Kidney (tissue), 22 donors: ENCODE measurements at places on chromosomes 5 and 9.

DNA sequence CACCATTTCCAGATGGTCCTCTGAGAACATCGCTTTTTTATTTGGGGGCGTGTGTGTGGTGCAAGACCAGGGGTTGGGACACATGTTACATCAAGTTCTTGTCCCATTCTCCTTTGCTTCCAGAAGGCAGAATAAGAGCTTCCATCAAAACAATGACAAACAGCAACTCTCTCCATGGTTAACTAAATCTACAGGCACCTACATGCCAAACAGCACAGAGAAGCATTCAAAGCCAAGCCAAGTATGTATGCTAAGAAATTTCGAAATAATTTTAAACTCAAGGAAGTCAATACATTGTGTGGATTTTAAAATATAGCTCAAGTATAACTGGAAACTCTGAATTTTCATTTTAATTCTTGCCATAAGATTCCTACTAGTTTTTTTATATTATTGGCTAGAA is 105.6 kb downstream of the SEC61B start:
- no peak for DNase-seq

- DNase-seq = no peak
Observed at GRCh38 chr9:134307674-134308638, 18.3 kb upstream of the RXRA start.

- DNase-seq = no peak
Observed at GRCh38 chr9:94802793-94803192, 76.3 kb downstream of the AOPEP start.

GRCh38 chr5:33969572-33970452 is 14.7 kb downstream of the SLC45A2 start:
- no peak for DNase-seq

DNA sequence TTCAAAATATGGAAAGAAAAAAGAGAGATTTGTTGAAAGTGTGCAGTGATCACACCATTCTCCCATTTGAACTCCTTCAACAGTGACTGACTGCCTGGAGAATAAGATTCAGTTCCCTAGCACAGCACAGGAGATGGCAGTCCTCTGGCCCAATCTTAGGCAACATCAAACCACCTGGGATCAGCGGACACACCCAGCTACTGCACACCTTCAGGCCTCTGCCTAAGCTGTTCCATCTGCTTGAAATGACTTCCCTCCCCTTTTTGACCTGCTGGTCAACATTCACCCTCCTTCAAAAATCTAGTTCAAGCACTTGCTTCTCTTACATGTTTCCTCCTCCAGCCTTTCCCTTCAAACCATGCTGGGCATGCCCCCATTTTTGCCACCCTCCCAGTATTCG is 4.5 kb downstream of the MAPK9 start:
- DNase-seq = no peak
